Forelimb muscle (tissue), 1 donor: ENCODE measurements at places on chromosomes 6 and 20. TPM values are rescaled to one million over a fixed set of nuclear protein-coding genes. Genes with fewer than 3 reads are reported as not detected.

CALHM6 gene
- 1.5 TPM for polyA plus RNA-seq

COL21A1 gene
- 101 TPM for polyA plus RNA-seq

- DNase-seq, result no peak
These were observed 41.7 kb downstream of the MOCS1 start for GRCh38 chr6:39892490-39893129.

DNA sequence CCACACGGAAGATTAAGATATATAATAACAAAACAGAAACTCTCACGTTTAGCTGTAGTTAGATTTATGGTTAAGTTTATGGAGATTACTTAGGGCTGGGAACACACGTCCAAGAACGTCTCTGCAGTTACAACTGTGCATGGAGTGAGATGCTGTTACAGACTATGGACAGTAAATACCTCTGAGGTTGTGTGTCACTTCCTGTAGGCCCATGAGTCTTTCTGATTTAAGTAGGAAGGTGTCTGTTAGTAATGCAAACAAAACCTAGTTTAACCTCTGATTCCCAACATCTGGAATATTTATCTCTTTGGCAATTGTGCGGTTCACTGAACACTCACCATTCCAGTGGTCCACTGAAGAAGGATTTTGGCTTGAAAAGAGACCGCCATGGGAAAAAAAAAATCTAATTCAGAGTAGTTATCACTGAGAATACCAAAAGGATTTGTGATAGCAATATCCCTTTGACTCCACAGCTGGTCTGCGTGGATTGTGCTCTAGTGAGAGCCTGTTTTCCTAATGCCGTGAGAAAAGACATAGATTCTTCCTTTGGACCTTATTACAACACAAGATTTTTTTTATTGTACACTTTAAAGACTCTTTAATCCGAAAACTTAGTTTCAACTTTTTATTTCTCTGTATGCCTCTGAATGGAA is 478.2 kb upstream of the CITED2 start:
- DNase-seq, result no peak
